Karpas-422 (cell line): ENCODE measurements at places on chromosomes 6 and 20. TPM values are rescaled to one million over a fixed set of nuclear protein-coding genes. Genes with fewer than 3 reads are reported as not detected.

- H3K4me3 ChIP-seq, result no peak overlapping the region
- H3K36me3 ChIP-seq, result no peaks in the 10 kb centered on the region
- no peaks in the 10 kb centered on the region for H3K27me3 ChIP-seq
- no peaks in the 10 kb centered on the region for H3K4me1 ChIP-seq
- H3K27ac ChIP-seq, result no peak overlapping the region
These were observed 48.4 kb downstream of the LYRM2 start for GRCh38 chr6:89590133-89590532.

- peaks cover 46% of the 10 kb centered on the region for H3K4me1 ChIP-seq
- peak; percentile 88 for DNase-seq
- no peaks in the 10 kb centered on the region for H3K27me3 ChIP-seq
- H3K4me3 ChIP-seq, result peak overlapping the region; percentile 61
- peak overlapping the region; percentile 99 for H3K27ac ChIP-seq
- no peaks in the 10 kb centered on the region; the same call in 1 of the 2 replicates for H3K36me3 ChIP-seq
These were observed 414.3 kb downstream of the KIF16B start for GRCh38 chr20:16158976-16159286.

DNA sequence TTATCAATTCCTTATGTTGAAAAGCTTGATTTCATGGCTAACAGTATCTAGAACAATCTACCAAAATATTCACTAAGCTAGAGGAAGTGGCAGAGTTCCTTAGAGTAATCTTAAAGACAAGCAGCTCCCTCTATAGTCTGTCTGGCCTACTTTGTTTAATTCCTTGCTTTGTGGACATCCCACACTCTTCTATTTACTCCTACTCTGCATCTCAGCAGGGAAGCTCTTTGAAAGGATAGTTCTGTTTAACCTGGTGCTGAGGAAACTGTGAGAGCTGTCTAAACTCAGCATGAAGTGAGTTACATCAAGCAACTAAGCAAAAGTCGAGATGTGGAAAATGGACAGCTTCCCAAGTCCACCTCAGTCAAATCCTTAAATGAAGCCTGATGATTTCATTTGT is 4.3 kb downstream of the REV3L start:
- peak; percentile 84 for DNase-seq
- H3K4me3 ChIP-seq, result peak overlapping the region; percentile 35; the same call in 1 of the 2 replicates
- peaks cover 55% of the 10 kb centered on the region for H3K4me1 ChIP-seq

DNA sequence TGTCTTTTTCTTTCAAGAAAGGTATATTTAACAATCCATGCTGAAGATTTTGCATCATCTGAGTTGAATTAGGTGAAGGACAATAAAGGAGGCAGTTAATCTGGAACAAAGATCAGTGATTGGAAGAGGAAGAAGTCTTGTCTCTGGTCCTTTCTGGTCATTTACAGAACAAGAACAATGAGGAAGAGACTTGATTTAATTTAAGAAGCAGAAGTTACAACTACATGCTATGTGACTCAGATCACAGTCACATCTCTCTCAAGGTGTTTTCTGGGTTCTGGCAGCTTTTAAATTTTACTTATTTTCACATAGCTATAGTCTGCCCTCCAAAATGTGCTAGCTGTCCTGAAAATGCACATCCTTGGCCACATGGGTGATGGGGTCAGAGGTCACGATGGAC is 53.5 kb upstream of the DEK start:
- H3K4me1 ChIP-seq, result peaks cover 12% of the 10 kb centered on the region
- DNase-seq, result no peak
- no peak overlapping the region for H3K27ac ChIP-seq
- no peak overlapping the region for H3K4me3 ChIP-seq
- no peaks in the 10 kb centered on the region for H3K27me3 ChIP-seq

DNA sequence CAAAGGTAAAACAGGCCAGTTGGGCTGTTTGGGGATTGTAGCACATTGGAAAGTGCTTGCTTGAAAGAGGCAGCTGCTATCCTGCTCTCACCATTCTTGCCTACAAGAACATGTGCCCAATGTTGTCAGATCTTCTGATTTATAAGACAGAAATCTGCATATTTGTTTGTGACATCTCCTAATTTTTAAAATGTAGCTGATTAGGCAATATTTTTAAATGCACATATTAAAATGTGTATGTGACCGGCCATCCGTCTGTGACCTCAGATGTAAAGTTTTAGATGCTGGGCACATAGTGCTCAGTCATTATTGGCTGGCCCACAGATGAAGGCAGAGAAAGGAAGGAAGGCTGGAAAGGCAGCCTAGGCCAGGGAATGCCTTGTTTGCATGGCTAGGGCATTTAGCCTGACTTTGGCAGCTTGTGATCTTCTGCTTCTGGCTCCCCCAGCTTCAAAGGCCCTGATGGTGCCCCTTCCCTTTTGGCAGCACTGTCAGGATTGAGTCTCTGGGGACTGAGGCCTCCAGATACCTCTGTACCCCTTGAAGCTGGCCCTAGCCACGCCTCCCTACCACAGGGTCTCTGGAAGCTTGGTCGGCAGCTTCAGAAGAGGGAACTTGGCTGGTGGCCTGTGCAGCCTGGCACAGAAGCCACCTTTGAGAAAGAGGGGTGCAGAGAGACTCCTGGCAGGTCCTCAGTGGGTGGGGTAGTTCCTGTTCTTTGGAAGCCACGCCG is 6.4 kb downstream of the SNPH start:
- no peaks in the 10 kb centered on the region for H3K27me3 ChIP-seq
- DNase-seq, result no peak
- peaks cover 6% of the 10 kb centered on the region for H3K4me1 ChIP-seq
- no peak overlapping the region for H3K27ac ChIP-seq
- no peak overlapping the region for H3K4me3 ChIP-seq

DNA sequence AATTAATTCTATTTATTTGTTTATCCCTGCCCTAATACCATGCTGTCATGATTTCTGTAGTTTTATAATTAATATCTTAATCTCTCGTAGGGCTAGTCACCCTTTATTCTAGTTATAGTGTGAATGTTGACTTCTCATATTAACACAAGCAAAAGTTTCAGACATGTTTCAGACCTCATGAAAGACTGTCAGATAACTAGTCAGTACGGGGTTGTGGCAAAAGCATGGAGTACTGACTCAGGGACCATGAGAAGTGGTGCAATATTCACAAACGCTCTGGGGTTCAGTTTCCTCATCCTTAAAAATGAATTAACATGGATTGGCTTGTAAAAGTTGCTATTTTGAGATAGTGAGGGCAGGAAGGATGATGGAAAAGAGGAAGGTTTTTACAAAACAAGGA is 148.9 kb downstream of the TMEM200A start:
- H3K36me3 ChIP-seq, result no peaks in the 10 kb centered on the region
- no peaks in the 10 kb centered on the region for H3K4me1 ChIP-seq
- DNase-seq, result no peak
- no peak overlapping the region for H3K27ac ChIP-seq
- no peaks in the 10 kb centered on the region for H3K27me3 ChIP-seq
- H3K4me3 ChIP-seq, result no peak overlapping the region

- DNase-seq, result no peak
- no peak overlapping the region for H3K4me3 ChIP-seq
- no peak overlapping the region for H3K27ac ChIP-seq
- no peaks in the 10 kb centered on the region for H3K4me1 ChIP-seq
- no peaks in the 10 kb centered on the region for H3K27me3 ChIP-seq
These were observed 40.9 kb downstream of the DSTN start for GRCh38 chr20:17610566-17611289.

GRCh38 chr6:35312076-35312800 is 14.6 kb downstream of the DEF6 start:
- H3K4me1 ChIP-seq, result peaks cover 33% of the 10 kb centered on the region
- H3K27ac ChIP-seq, result no peak overlapping the region

GRCh38 chr6:1624851-1625781 is 15.4 kb downstream of the FOXC1 start:
- H3K27me3 ChIP-seq, result no peaks in the 10 kb centered on the region
- no peaks in the 10 kb centered on the region for H3K36me3 ChIP-seq
- no peak overlapping the region for H3K4me3 ChIP-seq
- no peaks in the 10 kb centered on the region for H3K4me1 ChIP-seq

DNA sequence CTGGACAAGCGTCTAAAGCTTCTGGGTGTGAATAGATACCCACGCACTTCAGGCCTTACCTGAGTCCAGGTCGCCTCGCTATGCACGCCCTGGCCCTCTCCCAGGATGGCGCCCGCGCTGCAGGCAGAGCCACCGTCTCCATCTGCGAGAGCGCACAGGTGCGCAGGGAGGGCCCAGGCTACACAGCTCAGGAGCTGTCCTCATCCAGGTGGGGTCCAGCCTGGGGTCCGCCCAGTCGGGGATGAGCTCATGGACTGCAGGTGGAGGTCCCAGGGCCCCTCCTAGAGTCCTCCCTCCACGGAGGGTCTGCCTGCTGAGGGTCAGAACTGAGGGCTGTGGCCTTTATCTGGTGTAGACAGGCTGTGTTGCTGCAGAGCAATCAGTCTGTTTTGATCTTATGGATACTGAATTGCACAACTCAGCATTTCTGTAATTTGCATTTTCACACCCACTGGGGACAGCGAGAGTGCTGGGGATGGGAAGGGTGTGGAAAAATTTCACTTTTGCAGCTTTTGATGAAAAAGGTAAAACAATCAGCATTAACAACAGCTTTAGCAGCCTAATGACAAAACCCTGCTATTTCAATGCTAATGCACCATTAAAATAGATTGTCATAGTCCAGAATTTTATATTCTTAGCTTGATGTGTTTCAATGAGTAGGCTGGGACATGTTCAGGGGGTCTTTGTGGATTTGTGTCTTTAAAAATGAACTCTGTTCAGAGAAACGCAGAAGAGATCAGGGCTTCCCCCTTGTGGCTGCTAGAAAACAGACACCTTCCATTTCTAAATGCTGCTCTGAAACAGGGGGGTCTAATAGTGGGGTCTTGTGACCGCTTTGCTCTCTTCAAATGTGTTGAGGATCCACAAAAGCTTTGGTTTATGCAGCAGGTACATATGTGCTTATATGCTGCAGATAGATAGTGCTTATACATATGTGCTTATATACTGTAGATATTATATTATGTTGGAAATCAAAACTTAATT is 77.8 kb upstream of the PHACTR3 start:
- H3K4me1 ChIP-seq, result no peaks in the 10 kb centered on the region
- no peaks in the 10 kb centered on the region for H3K36me3 ChIP-seq
- H3K27ac ChIP-seq, result no peak overlapping the region
- H3K27me3 ChIP-seq, result no peaks in the 10 kb centered on the region
- H3K4me3 ChIP-seq, result no peak overlapping the region
- DNase-seq, result peak; percentile 57

DNA sequence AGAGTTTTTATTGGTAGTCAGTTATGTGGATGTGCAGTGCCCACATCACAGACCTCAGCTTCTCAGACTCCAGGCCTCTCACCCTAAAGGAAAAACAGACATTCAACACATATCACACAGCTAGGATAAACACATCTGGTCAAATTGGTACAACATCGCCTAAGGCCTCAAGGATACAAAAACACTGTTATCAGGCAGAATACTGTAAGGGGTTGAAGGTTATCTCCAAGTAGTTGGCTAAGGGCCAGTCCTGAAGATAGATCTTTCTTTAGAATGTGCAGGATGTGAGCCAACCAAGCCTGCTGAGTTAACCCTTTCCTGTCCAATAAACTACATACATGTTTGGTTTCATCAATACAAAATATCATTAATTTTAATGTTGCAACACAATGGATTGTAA is 308.4 kb upstream of the GJE1 start:
- no peak for DNase-seq
- H3K27me3 ChIP-seq, result no peaks in the 10 kb centered on the region
- H3K4me1 ChIP-seq, result no peaks in the 10 kb centered on the region
- no peak overlapping the region for H3K27ac ChIP-seq

DNA sequence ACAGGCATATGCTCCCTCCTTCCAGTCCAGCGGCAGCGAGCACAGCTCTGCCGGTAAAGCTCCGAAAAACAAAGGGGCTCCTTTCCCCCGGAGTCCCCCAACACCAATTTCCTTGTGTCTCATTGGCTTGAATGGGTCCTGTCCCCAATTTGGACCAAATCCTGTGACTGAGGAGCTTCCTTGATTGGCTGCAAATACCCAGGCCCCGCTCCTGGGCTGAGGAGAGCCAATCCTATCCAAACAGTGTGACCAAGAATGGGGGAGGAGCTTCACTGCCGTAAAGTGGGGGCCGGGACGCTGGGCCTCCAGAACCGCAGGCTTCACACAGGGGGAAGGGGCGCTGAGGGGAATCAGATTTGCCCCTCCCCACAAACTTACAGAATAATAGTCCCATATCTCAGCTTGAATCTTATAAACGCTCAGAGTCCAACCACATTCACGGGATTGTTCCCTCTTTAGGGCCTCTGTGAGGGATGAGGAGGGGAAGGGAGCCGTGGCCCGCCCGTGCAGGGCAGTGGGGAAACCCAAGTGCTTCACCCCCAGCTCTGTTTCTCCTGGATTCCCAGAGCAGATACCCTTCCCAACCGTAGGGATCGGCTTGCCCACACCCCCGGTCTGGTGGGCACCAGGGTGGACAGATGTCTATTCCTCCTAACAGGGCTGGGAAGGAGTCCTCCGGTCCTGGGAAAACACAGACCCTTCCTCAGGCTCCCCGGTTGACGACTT is 141.0 kb upstream of the MLN start:
- no peak overlapping the region for H3K4me3 ChIP-seq
- H3K27ac ChIP-seq, result no peak overlapping the region
- DNase-seq, result no peak
- H3K4me1 ChIP-seq, result no peaks in the 10 kb centered on the region
- no peaks in the 10 kb centered on the region for H3K27me3 ChIP-seq
- H3K36me3 ChIP-seq, result no peaks in the 10 kb centered on the region

DNA sequence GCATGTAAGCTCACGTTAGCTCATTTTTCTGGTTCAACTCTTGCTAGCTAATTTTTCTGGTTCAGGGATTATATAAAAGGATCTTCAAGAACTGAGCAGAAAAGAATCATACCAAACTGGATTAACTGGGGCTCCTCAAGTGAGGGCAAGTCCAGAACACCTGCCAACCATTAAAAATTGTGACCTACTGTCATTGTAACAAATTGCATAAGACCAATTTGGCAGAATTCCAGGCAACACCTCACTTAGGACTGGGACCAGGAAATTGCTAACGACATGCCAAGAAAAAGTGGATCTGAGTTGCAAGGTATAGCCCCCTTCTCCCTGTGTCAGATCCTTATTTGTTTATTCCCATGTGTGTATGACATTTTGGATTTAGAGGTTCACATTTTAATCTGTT is 216.6 kb downstream of the HIVEP2 start:
- H3K4me3 ChIP-seq, result no peak overlapping the region
- no peaks in the 10 kb centered on the region for H3K4me1 ChIP-seq
- H3K36me3 ChIP-seq, result no peaks in the 10 kb centered on the region
- no peaks in the 10 kb centered on the region for H3K27me3 ChIP-seq

DNA sequence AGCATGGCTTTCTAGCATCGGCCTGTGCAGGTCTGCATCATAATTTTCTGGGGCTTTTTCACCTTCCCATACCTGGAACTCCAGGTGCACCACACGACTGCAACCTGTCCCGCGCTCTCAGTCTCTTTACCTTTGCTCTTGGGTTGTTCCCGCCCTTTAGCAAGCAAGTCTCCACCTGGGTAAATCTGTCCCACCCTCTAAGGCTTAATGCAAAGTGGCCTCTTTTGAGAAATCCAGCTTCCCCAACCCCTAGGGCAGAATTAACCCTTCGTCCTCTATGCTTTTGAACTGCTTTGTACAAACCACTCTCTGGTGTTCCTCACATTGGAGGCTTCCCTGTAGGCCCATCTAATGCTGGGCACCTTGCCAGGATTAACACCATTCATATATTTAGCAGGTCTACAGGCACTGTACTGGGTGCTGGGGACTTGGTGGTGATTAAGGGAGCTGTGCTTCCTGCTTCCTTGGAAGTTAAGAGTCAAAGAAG is 2.8 kb downstream of the ITPR3 start:
- H3K27ac ChIP-seq, result no peak overlapping the region
- no peaks in the 10 kb centered on the region for H3K27me3 ChIP-seq
- DNase-seq, result peak; percentile 45
- H3K36me3 ChIP-seq, result no peaks in the 10 kb centered on the region
- H3K4me1 ChIP-seq, result peaks cover 64% of the 10 kb centered on the region

ZKSCAN8 gene
- 30.0 and 48.9 TPM in 2 replicates for total RNA-seq

ABHD16B gene
- total RNA-seq, result not detected in 2 replicates

CGA gene
- total RNA-seq, result not detected in 2 replicates

IRF4 gene
- not detected in 2 replicates for total RNA-seq

PANK2 gene
- 19.2 and 41.5 TPM in 2 replicates for total RNA-seq
